D721Med (cell line): ENCODE measurements at places on chromosomes 1 and 21.

DNA sequence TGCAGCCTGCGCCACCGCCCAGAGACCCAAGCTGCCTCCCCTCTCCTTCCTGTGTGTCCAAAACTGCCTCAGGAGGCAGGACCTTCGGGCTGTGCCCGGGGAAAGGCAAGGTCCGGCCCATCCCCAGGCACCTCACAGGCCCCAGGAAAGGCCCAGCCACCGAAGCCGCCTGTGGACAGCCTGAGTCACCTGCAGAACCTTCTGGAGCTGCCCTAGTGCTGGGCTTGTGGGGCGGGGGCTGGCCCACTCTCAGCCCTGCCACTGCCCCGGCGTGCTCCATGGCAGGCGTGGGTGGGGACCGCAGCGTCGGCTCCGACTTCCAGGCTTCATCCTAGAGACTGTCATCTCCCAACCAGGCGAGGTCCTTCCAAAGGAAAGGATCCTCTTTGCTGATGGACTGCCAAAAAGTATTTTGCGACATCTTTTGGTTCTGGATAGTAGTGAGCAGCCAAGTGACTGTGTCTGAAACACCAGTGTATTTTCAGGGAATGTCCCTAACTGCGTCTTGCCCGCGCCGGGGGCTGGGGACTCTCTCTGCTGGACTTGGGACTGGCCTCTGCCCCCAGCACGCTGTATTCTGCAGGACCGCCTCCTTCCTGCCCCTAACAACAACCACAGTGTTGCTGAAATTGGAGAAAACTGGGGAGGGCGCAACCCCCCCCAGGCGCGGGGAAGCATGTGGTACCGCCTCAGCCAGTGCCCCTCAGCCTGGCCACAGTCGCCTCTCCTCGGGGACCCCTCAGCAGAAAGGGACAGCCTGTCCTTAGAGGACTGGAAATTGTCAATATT, 19.0 kb upstream of the CCDC27 start:
- DNase-seq = no peak

DNA sequence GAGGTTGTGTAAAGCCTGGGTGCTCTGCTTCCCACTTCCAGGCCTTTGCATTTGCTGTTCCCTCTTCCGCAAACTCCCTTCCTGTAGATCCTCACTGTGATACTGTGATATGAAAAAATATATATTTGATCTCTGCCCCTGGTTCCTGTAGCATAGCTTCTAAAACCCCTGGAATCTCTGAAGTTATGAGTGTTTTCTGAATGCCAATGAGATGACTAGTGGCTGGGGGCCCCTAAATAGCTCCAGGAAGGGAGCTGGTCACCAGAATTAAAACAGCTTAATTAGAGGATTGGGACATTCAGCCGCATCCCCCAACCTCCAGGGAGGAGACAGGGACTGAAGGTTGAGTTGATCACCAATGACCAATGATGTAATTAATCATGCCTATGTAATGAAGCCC, 21.9 kb downstream of the DUSP10 start:
- no peak for DNase-seq

- no peak for DNase-seq
Measured at GRCh38 chr1:168636642-168637111, 60.3 kb downstream of the XCL1 start.

DNA sequence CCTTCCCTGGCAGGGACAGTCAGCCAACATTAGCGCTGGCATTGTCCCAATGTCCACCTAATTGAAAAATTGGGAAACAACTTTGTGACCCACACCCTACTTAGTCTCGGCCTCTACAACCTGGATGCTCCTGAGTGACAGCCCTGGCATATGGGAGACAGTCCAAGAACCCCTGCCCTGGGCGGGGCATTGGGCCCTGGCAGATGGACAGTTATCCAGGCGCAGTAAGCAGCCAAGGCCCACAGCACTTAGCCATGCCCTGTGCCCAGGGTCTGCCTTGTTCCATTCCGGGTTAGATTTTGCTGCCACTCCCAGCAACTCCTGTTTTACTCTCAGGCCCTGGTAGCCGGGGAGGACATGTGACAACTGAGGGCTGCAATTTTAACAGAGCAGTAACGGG, 50.3 kb downstream of the NFASC start:
- no peak for DNase-seq

DNA sequence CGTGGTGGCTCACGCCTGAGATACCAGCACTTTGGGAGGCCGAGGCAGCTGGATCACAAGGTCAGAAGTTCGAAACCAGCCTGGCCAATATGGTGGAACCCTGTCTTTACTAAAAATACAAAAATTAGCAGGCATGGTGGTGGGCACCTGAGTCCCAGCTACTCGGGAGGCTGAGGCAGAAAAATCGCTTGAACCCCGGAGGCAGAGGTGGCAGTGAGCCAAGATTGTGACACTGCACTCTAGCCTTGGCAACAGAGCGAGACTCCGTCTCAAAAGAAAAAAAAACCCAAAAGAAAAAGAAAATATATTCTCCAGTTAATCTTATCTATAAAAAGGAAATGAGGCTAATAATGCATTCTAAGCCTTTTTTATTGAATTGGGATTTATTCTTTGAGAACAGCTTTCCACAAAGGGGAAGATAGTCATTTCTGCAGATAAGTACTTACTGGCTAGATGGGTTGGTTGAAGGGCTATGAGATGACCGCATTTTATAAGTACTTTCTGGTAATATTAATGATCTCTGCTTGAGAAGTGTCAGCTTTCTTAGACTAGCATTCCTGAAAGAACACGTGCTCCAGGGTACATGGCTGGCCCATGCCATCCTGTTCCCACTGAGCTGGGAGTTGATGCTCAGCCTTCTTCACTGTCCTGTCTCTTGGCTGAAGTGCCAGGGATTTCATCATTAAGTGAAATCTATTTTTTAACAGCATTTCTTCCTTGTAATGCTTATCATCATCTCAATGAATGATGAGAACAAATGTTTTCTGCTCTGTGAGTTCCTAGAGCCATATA, 57.9 kb downstream of the SASS6 start:
- DNase-seq = no peak
